Stimulated activated CD4-positive, alpha-beta T cell treated with anti-CD3 and anti-CD28 coated beads, TNF-alpha, amount 100 ng/mL, for 1 hour (primary cell): ENCODE measurements at places on chromosomes 6 and 20.

DNA sequence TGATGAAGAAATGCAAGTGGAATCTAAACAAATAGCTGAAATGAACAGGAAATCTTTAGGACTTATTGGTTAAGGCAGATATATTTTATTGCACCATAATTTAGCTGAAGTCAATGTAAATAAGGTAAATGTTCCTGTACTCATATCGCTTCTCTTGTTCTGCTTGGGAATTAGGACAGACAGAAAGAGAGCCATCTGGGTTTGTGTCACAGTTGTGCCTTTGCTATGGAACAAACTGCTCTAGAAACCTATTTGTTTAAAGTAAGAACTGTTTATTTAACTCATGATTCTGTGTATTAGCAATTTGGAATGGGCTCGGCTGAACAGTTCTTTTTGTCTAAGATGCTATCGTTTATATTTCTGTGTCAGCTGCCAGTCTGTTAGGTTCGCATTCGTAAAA lies 143.8 kb upstream of the KHDRBS2 start:
- no peak for DNase-seq

- DNase-seq = no peak
These were observed 50.5 kb downstream of the ZNF831 start for GRCh38 chr20:59214073-59214472.

DNA sequence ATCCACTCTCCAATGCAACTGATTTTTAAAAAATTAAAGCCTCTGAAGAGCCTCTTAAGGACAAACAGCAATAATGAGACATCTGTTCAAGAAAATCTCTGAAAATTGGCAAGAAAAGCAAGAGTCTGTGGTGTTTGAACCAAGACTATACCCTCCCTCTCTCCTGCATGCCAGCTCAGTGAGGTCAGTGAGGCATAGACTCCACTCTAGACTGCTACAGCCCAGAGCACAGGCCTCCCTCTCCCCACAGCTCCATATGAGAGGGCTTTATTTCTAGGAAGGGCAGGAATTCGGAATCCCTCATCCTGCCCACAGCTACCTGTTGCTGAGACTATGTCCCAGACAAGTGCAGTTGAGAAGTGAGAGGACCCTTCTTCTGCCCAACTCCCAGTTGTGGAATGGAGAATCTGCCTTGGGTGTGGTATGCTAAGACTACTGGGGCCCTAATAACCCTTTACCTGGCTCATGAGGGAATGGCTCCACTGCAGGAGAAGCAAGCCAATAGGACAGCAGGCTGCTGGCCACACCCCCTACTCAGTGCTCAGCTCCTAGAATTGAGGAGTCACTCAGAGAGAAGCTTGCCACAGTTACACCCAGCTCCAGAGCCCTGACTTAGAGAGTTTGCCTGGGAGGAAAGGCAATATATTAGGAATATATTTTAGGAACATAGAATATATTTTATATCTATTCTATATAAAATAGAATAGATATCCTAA lies 22.7 kb upstream of the HLA-DQA1 start:
- no peak for DNase-seq

DNA sequence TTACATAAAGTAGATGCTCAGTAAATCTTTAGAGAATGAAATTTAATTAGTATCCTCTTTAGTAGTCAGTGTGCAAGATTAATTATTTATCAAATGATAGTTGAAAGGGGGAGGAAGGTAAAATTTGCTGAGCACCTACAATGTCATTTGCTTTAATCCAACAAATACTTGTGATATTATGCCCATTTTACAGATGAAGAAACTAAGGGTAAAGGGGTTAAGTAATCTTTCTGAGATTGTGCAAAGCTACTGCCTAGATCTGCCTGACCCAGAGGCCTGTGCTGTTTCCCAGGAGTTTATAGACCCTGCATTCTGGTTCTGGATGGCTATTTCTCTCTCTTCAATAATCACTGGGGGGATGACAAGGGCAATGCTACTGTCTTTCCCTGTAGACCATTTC lies 58.3 kb upstream of the BACH2 start:
- no peak for DNase-seq

GRCh38 chr6:167817729-167818128 lies 9.0 kb upstream of the AFDN start:
- no peak for DNase-seq
